ENCODE measurements at places on chromosomes 7 and 10.

DNA sequence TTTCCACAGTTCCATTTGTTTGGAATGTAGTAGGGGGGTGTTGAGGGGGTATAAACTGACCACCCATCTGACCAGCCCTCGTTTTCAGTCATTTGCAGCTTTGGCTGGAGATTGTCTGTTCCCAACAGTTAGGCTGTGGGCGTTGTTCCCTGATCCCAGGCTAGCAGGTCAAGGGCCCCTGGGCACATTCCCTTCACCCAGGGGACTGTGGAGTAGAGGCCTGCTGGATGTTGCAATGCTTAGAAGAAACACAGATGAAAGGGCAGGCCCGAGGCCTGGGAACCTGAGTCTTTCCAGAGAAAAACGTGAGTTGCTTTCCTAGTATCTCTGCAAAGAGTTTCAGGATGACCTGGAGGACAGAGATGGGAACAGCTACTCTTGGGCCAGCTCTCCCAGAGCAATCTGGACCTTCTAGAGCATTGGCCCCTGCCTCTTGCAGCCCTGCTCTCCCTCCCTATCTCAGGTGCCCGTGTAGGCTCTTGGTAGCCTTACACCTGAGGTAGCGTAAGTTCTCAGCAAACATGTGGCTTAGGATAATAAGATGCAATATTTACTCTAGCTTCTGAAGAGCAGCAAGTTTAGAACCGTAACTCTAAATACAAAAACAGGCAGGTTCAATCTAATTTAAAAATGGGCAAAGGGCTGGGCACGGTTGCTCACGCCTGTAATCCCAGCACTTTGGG lies 99.4 kb upstream of the EFCAB10 start:
- no peak for DNase-seq

- DNase-seq = no peak
Measured at GRCh38 chr7:48832303-48832845, 92.0 kb upstream of the CDC14C start.

- DNase-seq = no peak
Measured at GRCh38 chr10:132677473-132678227, 108.3 kb downstream of the NKX6-2 start.

GRCh38 chr7:85829817-85830432 lies 643.1 kb upstream of the SEMA3D start:
- DNase-seq = no peak

DNA sequence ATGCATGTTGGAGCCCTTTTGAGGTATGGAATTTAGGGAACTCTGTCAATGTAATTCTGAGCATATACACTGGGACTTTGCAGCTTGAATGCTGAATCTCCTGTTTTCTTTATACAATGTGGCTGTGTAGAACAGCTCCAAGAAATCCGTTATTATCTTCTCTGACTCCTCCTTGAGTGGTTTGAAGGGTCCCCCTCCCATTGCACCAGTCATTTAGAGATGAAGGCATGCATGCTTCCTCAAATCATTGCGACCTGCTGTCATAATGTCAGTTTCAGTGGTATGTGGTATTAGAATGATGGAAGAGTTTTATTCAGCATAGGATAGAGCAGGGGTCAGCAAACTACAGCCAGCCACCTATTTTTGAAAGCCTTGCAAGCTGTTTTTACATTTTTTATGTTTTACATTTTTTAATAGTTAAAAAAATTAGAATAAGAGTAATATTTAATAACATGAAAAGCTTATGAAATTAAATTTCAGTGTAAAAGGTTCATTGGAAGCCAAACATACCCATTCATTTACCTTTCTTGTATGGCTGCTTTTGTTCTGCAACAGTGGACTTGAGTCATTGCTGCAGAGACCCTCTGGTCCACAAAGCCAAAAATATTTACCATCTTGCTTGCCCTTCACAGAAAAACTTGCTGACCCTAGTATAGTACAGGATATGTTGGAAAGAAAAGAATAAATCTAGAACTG lies 8.1 kb downstream of the STK17A start:
- no peak for DNase-seq

- DNase-seq = no peak
Measured at GRCh38 chr10:70354556-70354955, 27.9 kb downstream of the LRRC20 start.

DNA sequence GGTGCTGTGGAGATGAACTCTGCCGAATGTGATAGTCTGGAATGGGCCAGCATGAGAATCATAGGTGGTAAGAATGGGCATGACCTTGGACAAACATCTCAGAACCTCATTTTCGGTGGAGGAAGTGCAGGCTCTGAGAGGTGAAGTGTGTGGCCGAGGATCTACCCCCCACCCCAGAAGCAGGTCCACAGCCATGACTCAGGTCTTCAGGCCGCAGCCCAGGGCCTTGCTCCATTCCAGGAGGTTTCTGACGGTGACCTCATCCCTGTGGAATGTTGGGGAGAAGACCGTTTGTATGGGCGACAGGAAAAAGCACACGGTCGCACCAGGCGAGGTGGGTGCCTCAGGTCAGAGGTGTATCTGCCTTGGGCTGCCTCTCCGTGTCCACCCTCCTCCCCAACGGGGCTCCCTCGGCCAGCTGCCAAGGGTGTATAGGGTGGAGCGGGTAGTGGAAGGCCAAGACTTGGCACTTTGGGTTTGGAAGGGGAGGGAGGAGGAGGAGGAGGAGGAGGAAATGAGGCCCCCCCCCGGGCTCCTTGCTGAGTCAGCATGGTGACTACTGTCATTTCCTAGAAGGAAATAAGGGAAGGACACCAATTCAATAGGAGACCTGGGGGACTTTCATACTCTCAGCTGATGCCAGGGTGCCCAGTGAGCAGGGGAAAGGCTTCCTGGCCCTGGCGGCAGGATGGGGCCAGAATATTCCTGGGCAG lies 168.0 kb upstream of the RHEB start:
- no peak for DNase-seq

GRCh38 chr10:95125582-95125981 lies 56.3 kb upstream of the CYP2C8 start:
- no peak for DNase-seq

DNA sequence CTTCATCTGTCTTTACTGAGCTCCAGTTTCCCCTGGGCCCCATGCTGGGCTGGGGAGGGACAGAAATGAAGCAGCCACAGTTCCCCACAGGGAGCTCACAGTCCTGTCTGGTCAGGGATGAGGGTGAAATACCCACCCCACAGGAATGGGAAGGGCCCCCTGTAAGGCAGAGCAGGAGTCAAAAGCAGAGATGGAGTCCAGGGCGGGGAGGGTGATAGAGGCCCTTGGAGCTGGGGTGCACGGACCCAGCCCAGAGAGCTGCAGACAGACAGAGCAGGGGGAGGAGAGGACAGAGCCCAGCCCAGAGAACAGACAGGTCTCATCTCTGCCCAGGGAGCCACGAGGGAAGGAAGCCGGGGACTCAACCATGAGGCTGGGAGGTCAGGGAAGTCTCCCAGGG lies 34.9 kb upstream of the ZNF488 start:
- DNase-seq = no peak

- no peak for DNase-seq
Measured at GRCh38 chr7:73864981-73865711, 4.2 kb downstream of the TMEM270 start.

DNA sequence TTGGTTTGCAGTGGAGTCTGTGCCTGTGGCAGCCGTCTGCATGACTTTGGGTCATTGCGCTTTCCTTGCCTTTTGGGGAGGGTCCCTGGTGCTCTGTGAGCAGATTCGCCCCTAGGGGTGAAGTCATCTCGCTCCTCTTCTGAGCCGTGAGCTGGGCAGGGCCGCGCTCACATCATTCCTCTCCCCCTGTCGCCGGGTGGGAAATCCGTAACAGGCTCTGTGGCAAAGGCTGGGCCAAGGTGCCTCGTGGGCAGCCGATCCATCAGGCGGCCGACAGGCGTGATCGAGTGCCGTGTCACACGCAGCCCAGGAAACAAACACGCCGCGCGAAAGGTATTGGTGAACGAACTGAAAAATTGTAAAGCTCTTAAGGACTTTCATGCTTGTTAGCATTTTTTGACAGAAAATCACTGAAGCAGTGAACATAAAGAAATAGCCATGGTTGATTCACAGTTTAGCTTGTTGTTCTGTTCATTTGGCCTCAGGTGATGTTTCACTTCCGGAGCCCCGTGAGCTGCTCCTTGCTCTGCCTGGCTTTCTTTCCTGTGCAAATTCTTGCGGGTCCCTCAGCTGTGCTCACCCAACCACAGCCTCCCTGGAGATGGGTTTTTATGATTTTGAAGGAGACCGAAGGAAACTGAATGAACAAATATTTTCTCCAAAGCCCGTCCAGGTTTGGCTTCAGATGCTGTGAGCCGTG lies 122.1 kb downstream of the NKX6-2 start:
- DNase-seq = no peak

DNA sequence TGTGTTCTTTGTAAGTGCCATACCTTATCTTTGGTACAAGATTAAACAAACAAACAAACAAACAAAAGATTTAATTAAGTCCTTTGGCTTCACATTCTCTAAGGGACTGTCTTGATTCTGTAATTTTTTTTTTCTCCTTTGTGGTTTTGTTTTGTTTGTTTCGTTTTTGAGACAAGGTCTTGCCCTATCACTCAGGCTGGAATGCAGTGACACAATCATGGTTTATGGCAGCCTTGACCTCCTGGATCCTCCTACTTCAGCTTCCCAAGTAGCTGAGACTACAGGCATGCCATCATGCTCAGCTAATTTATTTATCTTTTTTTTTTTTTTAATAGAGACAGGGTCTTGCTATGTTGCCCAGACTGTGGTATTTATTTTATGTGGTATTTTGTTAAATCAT lies 165.8 kb downstream of the LRRC4 start:
- no peak for DNase-seq

DNA sequence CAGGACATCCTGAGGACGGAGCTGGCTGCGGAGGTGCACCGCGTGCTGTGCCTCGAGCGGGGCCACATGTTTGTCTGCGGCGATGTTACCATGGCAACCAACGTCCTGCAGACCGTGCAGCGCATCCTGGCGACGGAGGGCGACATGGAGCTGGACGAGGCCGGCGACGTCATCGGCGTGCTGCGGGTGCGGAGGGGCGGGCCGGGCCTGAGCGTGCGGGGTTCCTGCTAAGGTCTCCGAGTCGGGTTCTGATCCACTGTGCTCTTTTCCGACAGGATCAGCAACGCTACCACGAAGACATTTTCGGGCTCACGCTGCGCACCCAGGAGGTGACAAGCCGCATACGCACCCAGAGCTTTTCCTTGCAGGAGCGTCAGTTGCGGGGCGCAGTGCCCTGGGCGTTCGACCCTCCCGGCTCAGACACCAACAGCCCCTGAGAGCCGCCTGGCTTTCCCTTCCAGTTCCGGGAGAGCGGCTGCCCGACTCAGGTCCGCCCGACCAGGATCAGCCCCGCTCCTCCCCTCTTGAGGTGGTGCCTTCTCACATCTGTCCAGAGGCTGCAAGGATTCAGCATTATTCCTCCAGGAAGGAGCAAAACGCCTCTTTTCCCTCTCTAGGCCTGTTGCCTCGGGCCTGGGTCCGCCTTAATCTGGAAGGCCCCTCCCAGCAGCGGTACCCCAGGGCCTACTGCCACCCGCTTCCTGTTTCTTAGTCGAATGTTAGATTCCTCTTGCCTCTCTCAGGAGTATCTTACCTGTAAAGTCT lies 10.4 kb downstream of the ATG9B start:
- DNase-seq = peak; percentile 76

DNA sequence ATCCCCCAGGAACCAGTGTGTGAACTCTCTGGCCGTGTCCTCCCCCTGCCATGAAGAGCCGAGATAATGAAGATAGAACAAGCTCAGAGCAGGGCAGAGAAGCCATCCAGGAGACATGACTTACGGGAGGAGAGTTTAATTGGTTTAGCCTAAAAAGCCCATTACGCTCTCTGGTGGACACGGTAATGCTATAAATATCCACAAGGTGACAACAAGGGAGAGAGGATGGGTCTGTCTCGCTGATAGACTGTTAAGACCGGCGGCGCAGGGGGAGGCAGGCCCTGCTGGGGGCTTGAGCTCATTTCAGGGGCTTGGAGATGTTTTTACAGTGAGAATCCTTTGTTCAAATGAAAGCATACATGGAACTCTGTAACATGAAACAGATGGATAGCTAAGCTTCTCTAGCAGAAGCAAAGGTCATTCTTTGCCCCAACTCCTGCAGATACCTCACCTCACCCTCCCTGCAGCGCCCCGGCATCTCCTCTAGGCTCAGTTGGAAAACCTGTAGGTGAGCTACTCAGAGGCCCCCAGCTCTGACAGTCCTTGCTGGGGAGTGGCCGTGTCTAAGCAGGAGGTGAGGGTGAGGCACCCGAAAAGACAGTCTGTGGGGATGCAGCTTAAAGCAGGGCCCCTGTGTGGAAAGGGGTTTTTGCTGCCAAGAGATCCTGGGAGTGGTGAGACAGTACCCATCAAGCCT lies 40.8 kb upstream of the LOXL4 start:
- no peak for DNase-seq

- no peak for DNase-seq
Measured at GRCh38 chr10:88793712-88794299, 8.7 kb upstream of the LIPM start.

- DNase-seq = no peak
Measured at GRCh38 chr7:148763622-148764021, 64.9 kb downstream of the CUL1 start.
